HepG2 (cell line): ENCODE measurements at places on chromosomes 16 and 17. TPM values are rescaled to one million over a fixed set of nuclear protein-coding genes. Genes with fewer than 3 reads are reported as not detected.

GRCh38 chr16:23535901-23536300 is 21.2 kb downstream of the EARS2 start:
- DNase-seq = no peak
- peaks cover 43% of the 10 kb centered on the region for H3K4me1 ChIP-seq
- peaks cover 42% of the 10 kb centered on the region for H3K36me3 ChIP-seq
- H3K27ac ChIP-seq = no peak overlapping the region
- no peaks in the 10 kb centered on the region for H3K27me3 ChIP-seq

Gene SYT17
- total RNA-seq = 0.14 TPM in 1 of 2 replicates, not detected in the other

Gene CNGB1
- 0.02 and 0.03 TPM in 2 replicates for total RNA-seq

GRCh38 chr17:69144331-69145255 is 2.9 kb upstream of the ABCA6 start:
- no peak for DNase-seq
- no peaks in the 10 kb centered on the region for H3K27me3 ChIP-seq
- no peaks in the 10 kb centered on the region for H3K36me3 ChIP-seq
- H3K4me1 ChIP-seq = peaks cover 14% of the 10 kb centered on the region

Gene CTCF
- total RNA-seq = 37.5 and 59.3 TPM in 2 replicates

Gene ZNF423
- total RNA-seq = 0.25 and 0.31 TPM in 2 replicates
